H1 (cell line): ENCODE measurements at places on chromosomes 3 and 15. TPM values are rescaled to one million over a fixed set of nuclear protein-coding genes. Genes with fewer than 3 reads are reported as not detected.

- no peak for DNase-seq
Observed at GRCh38 chr15:62407216-62407615, 242.1 kb upstream of the C2CD4B start.

GRCh38 chr3:66382142-66382541 is 118.7 kb downstream of the LRIG1 start:
- no peak for DNase-seq

The APBA2 gene
- total RNA-seq: 13.9 and 15.5 TPM in 2 replicates

GRCh38 chr15:95946241-95946640 is 384.3 kb upstream of the NR2F2 start:
- DNase-seq: no peak

GRCh38 chr3:86563400-86563970 is 427.5 kb downstream of the VGLL3 start:
- DNase-seq: no peak

The ZNF501 gene
- total RNA-seq: 5.3 and 6.4 TPM in 2 replicates

The TMEM115 gene
- 25.3 and 25.4 TPM in 2 replicates for total RNA-seq

The NRG4 gene
- not detected in 2 replicates for total RNA-seq

DNA sequence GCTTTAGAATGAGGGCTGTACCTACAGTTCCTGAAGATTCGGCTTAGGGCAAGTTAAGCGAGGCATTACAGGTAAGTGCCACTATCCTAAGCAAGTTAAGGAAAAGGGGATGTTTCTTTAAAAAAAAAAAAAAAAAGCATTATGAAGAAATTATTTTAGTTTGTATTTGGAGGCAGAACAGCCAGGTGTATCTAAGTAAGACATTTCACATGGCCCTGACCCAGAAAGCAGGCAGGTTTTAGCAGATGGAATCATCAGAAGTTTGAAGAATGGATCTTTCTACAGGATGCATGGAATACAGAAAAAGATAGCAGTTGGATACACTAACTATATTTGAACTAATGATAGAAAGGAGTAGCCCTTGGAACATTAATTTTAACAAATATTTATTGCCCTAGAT is 105.6 kb downstream of the OSBPL10 start:
- DNase-seq: no peak

The HTR3E gene
- total RNA-seq: not detected in 2 replicates

DNA sequence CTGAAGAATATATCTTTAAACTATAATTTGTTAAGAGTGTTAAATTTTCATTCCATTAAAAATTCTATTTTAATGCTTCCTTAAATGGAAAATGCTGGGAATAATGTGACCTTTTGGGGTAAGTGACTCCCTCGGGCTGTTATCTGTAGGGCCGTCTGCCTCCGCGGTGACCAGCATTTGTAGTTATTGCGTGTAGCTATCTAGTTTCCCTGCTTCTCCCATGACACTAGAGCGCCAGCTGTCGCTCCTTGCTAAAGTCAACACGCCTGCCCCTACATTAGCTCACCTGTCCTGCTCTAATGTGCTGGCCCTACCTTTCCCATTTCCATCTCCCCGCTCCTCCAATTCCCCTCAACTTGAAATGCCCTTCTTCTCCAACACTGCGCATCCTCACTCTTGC is 12.4 kb upstream of the CHRM5 start:
- no peak for DNase-seq

GRCh38 chr3:66618066-66618465 is 117.2 kb upstream of the LRIG1 start:
- DNase-seq: no peak

DNA sequence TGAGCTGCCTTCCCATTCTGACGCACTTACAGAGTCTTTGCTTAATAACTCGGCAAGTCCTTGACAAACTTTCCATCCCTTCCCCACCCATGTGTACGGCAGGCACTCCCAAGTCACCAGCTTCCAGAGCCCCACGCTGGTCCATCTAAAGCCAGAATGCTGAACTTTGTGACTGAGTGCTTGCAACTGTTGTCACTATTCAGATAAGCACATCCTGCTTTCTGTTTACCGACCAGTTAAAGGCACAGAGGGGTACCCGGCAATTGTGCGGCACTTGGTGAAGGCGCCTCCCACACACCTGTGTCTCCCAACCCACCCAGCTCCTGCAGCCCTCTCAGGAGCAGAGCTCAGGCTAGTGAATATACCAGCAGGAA is 430.6 kb downstream of the FOXP1 start:
- DNase-seq: no peak

DNA sequence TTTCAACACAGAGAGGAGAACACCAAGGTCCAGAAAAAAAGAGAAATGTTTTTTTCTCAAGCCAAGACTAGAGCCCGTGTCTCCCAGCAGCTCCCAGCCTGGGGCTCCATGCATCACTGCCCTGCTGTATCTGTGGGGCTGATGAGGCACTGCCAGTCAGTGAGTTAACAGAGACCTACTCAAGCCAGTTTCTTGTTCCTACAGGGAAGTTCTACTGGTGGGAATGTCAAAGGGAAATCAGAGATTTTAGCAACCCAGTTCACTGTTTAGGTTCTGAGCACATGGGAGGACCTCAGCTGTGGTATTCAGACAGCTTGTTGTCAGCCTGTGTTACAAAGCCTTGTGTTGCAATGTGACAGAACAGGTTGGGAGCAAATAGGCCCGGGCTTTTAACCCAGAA is 234.3 kb downstream of the TLE3 start:
- no peak for DNase-seq

- DNase-seq: no peak
Observed at GRCh38 chr3:135138776-135139175, 343.7 kb downstream of the EPHB1 start.

The PRICKLE2 gene
- 8.0 and 8.9 TPM in 2 replicates for total RNA-seq

DNA sequence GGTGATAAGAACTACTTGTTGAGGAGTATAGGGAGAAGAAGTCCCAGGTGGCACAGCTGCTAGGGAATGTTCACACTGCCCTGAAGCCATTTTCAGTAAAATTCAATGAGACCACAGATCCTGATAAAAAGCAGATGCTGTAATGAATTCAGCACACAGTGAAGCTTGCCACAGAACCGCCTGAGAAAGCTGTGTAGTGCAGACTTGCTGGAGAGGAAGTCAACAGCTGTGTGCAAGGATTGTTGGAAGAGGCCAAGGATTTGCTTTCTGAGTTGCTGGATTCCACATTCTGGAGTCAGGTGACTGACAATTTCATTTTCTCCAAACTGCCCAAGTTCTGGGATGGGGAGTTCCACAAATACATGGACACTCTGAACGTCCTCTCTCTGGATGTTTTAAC is 70.9 kb downstream of the ANP32A start:
- DNase-seq: no peak

The C2CD4A gene
- total RNA-seq: not detected in 2 replicates

- DNase-seq: no peak
Observed at GRCh38 chr3:48588230-48588629, 6.9 kb downstream of the COL7A1 start.

DNA sequence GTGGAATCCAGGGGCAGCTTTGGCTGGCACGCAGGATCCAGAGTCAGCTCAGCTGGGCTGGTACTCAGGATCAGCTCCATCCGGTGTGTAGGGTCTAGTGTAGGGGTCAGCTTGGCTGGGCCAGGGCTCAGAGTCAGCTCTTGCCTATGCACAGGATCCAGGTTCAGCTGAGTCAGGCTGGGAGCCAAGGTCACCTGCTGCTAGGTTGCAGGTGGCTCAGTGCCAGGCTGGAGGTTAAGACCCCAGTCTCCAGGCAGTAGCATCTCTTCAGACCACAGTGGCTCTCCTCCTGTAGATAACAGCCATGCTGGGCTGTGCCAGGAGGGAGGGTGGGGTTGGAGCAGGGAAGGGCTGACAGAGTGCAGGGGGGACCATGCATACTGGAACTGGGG is 1.8 kb downstream of the HYAL3 start:
- no peak for DNase-seq

DNA sequence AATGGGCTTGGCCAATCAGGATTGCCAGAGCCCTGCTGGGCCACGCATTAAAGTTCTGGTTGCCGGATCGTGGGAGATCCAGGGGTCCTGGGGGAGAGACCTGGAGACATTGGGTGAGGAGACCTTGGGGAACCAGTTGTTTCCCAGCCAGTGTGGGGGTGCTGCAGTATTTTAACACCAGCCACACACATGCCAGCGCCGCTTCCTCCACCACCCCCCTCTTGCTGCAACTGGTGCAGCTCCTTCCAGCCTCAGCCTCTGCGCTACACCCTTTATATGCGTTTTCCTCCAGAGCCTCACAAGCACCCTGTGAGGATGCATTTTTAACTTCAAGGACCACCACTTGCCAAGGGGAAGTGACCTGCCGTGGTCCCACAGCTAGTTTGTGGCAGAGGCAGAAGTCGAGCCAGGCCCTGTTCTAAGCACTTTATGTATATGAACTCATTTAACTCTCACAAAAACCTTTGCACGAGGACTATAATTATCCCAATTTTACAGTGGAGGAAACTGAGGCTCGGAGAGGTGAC is 29.4 kb upstream of the GRIP2 start:
- no peak for DNase-seq

DNA sequence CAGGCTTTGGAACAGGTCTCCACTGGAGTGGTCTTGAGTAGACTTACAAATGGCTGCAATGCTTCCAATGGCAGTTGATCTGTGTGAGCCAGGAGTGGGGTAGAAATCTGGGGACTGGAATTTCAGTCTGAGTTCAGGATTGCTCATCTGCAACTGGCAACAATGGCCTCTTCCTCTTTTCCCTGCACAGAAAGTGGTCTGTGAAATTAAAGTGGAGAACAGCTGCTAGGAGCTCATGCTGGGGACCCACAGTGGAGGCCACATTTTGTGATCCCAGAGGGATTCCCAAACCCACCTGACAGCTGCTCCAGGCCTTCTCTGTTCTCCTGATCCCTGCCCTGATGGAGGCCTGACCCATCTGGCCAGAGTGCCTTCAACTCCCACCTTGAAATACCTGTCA is 49.6 kb downstream of the CEMIP start:
- DNase-seq: no peak

The STRC gene
- 0.34 and 0.42 TPM in 2 replicates for total RNA-seq

DNA sequence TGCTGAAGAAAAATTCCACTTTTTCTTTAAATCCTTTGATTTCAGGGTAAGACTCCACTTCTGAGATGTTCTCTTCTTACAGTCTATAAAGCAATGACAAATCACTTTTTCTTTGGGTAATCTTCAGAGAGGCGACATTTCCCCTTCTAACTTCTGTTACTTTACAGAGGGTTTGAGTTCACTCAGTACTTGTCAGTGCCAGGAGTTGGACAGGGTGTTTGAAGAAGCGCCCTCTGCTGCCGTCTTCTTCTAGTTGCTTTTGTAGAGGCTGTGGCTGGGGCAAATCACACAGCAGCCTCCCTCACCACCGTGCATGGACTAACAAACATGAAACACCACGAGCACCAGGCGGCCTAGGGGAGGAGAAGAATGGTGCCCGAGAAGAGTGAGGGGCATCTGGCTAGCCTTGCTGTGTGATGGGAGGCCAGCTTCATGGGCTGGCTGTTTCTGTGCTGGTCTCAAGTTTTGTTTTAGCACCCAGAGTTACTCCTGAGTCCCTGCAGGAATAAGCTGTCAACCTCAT is at the start of gene CD80:
CD80 (minus strand) TSS at position 174 of the 523 bp plus-strand sequence. CDS start 1,886 bp downstream, outside the sequence.
- no peak for DNase-seq

GRCh38 chr3:194928227-194928626 is 242.5 kb downstream of the FAM43A start:
- DNase-seq: no peak

DNA sequence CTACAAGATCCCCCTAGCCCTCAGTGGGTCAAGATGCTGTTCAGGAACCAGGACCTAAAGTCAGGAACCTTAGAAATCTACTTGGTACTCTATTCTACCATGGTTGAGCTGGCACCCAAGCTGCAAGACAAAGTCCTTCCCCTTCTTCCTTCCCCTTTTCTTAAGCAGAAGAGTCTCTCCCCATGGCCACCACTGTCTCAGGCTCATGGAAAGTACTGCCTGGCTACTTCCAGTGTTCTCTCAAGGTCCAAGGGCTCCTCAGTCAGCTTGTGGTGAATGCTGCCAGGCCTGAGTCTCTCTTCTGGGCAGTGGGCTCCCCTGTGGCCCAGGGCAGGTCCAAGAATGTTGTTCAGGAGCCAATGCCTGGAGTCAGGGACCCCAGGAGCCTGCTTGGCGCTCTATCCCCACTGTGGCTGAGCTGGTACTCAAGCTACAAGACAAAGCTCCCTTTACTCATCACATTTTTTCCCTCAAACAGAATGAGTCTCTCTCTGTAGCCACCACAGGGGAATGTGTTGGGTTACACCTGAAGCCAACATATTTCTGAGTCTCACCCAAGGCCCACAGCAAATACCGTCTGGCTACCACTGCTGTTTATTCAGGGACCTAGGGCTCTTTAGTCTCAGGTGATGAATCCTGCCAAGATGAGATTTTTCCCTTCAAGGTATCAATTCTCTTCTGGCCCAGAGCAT is 18.1 kb upstream of the SLC27A2 start:
- DNase-seq: no peak

GRCh38 chr3:66220066-66220465 is 735 bp upstream of the SLC25A26 start:
- DNase-seq: no peak

The LRRIQ4 gene
- not detected in 2 replicates for total RNA-seq

GRCh38 chr15:42020713-42021273 is at the start of gene PLA2G4E:
Gene PLA2G4E (minus strand): TSS chr15:42021042. CDS start chr15:42021030, 12 bp downstream.
- DNase-seq: no peak

The AZI2 gene
- 36.1 and 39.2 TPM in 2 replicates for total RNA-seq

DNA sequence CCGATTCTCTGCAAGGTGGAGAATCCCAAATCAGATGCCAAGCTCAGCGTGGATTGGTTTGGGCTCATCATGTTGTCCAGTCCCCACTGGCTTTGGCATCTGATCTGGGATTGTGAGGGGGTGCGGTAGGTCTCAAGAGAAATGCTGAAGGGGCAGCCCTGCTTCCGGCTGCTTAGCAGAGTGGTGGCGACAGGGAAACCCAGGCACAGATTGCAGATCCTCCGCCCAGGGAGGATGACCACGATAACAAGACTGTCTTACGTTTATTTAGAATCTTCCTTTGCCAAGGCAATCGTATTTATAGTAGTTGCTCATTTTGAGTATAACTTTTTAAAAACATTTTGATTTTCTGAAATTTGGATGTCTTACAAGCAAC is 61.1 kb downstream of the SLC12A8 start:
- DNase-seq: no peak

DNA sequence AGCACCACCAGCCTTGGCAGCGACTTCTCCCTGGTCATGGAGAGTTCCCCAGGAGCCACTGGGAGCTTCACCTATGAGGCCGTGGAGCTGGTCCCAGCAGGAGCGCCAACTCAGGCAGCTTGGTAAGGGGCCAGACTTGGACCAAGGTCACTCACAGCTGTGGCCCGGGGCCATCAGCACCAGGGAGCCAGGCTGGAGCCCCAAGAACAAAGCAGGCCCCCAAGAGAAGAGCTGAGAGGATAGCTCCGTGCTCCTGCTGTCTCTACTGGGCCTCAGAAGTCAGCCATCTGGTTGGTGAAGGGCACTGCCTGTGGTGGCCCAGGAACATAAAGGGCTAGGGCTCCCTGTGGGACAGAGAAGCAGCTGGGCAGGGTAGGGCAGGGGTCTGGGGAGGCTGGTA is 14.7 kb upstream of the CPNE9 start:
- DNase-seq: no peak

The C3orf20 gene
- total RNA-seq: not detected in 2 replicates
